ENCODE measurements at places on chromosomes 7 and 10.

GRCh38 chr7:108697254-108697653, 127.6 kb downstream of the DNAJB9 start:
- no peak for DNase-seq

DNA sequence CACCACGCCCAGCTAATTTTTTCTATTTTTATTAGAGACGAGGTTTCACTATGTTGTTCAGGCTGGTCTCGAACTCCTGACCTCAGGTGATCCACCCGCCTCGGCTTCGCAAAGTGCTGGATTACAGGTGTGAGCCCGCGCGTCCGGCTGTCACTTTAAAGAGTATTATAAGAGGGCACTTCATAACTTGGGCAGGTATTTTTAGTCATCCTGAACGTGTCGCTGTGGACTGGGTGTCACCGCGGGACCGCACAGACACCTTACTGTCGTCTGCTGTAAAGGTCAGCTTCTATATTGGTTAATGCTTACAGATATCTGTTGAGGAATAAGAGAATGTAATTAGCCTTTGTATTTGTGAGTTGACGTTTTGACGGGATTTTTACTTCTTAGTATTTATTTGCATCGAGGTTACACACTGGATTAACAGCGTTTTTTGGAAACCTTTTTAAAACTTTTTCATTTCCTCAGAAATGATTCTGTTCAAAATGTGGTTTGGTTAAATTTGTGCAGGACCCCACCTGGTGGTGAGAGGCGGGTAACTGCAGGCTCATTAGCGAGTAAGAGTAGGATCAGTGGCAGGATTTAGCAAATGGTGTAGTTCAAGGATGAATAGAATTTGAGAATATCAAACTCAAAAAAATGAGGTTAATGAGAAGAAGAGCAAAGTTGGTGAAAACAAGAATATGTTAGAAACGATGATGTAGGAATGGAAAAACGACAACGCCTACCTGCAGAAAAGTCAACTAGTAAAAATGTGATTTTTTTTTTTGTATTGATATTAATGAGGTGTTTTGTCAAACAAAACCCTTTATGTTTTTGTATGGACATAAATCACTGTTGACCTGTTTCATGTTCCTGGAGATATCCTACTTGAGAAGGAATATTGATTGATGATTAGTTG, 3.2 kb downstream of the DNAJB6 start:
- DNase-seq, result no peak

GRCh38 chr10:123642293-123642692, 23.9 kb upstream of the GPR26 start:
- no peak for DNase-seq

DNA sequence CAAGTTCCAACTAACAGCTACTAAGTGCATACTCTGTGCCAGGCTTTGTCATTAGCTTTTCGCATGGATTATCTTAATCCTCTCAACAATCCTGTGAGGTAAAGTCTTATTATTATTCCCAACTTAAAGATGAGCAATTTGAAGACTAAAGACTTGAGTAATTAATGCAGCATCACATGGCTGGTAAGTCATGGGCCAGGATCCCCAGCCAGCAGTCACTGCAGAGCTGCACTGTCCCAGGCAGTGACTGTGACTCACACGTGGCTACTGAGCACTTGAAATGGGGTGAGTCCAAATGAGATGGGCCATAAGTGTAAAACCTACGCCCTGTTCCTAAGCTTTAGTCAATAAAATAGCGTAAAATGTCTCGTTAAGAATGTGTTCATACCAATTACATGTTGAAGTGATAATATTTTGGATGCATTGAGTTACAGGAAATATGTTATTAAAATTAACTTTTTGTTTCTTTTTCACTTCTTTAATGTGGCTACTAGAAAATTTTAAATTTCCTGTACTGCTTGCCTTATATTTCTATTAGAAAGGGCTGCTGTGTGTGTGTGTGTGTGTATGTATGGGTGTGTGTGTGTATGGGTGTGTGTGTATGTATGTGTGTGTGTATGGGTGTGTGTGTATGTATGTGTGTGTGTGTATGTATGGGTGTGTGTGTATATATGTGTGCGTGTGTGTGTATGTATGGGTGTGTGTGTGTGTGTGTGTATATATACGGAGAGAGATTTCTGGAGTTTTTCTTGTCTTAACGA, 756.3 kb downstream of the AUTS2 start:
- DNase-seq, result no peak

GRCh38 chr7:35533902-35534301, 161.0 kb downstream of the HERPUD2 start:
- DNase-seq, result no peak

DNA sequence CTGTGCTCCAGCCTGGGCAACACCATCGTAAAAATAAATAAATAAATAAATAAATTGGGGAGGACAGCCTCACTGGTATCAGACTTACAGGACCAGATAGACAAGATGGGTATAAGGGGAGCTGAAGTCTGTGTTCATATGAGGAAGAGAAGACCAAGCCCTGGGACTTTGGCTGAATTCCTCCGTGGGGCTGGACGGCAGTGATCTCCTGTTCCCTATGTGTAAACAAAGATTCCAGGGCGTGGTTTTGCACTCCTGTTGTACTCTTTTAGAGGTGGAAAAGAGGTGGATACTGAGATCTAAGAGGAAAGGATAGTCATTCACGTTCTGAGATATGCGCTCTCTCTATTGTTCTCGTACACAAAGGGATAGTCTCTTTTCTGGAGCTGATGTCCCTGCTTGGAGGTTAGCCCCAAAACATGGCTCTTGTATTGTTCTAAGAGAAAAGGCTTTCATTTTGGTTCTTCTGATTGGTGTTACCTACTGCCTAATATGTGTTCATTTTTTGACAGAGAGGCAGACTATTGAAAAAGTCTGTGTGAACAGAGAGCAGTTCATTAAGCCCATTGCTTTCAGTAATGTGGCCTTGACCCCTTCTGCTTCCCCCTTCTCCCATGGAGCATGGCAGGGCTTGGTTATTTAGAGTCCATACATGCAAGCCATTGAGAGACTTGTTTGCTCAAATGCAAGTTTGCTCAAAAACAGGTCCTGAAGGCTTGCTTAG, 12.3 kb downstream of the KCTD7 start:
- DNase-seq, result no peak

DNA sequence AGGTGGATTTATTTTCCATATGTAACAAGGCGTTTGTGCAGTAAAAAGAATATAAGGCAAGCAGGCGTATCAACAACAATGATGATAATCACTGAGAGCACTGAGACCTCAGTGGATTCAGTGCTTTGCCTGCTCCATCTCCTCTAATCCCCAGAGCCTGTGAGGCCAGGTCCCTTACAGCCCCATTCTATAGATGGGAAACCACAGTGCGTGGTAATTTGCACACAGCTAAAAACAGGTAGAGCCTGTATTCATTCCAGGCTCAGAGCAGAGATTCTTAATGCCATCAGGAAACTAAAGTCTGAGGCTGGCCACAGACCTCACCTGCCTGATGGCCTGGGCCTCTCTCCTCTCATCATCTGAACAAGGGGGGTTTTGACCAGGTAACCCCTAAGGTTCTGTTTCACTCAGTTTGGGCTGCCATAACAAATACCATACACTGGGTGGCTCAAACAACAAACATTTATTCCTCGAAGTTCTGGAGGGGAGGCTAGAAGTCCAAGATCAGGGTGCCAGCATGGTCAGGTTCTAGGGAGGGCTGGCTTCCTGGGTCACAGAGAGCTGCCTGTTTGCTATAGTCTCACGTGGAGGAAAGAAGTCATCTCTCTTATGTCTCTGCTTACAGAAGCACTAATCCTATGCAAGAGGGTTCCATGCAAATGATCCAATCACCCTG, 10.3 kb upstream of the RASSF4 start:
- no peak for DNase-seq

- no peak for DNase-seq
Measured at GRCh38 chr10:132640326-132641125, 102.9 kb downstream of the INPP5A start.

GRCh38 chr7:44846816-44847508, 925 bp downstream of the H2AZ2 start:
- DNase-seq, result no peak

- DNase-seq, result no peak
Measured at GRCh38 chr7:99120916-99121315, 23.0 kb downstream of the SMURF1 start.

DNA sequence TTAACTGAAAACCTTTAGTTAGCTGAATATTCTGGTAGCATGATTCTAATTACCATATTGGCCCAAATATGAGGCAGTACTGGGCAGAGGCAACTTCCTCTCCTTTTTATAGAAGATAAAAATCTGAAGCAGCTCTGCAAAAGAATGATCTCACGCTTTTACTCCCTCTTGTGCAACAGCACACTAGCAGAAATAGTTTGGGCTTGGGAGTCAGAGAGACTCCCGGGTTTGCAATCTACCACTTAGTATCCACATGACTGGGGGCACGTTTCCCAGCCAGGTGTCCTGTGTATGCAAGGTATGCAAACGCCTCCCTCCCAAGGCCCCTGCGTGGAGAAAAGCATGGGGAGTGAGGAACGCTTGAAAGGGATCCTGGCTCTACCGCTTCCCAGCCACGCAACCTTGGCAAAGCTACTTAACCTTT, 47.2 kb upstream of the RHEB start:
- DNase-seq, result no peak

GRCh38 chr10:79090134-79090803, 21.5 kb downstream of the ZMIZ1 start:
- no peak for DNase-seq

- no peak for DNase-seq
Measured at GRCh38 chr10:112689327-112690072, 242.5 kb downstream of the VTI1A start.

DNA sequence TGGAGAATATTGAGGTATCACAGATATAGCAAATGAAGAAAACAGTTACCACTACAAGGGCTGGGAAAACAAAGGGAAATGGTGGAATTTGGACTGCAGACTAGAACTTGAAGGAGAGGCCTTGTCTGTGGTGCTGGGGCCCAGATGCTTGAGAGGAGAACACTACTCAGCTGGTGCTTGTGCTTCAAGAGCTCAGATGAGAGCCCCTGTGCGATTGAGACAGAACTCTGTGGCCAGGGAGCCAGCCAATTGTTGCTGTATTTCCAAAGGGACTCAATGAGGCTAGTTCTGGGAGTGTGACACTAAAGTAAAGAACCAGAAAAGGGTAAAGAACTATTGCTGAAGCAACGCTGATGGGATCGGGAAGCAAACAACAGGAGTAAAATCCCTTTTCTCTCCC, 406.5 kb upstream of the SEMA3D start:
- no peak for DNase-seq

GRCh38 chr10:80662429-80663261, 124.9 kb downstream of the SH2D4B start:
- peak; percentile 21 for DNase-seq

- no peak for DNase-seq
Measured at GRCh38 chr10:59771162-59771807, 18.0 kb upstream of the MRLN start.

DNA sequence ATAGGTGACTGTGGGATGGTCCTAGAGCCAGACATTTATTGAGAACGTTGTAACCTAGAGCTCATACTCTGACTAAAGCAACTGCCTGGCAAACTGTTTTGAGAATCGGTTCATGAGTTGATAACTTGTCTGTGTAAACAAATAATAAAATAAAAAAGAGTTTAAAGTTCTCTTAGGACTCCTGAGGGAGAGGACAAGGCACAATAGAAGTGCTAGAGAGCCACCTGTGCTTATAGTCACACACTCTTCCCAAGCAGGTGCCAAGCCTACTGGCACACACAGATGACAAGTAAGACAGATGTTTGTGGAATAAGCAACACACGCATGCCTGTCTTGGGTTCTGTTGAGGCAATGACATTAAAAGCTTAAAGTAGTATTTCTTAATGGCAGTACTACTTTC, 7.9 kb downstream of the EDRF1 start:
- no peak for DNase-seq

- no peak for DNase-seq
Measured at GRCh38 chr7:137160236-137160635, 183.3 kb downstream of the PTN start.

GRCh38 chr7:104207731-104208420, at the start of gene ORC5:
ORC5 (minus strand) TSS chr7:104208013; CDS start chr7:104207904, 109 bp downstream.
- peak; percentile 16 for DNase-seq

DNA sequence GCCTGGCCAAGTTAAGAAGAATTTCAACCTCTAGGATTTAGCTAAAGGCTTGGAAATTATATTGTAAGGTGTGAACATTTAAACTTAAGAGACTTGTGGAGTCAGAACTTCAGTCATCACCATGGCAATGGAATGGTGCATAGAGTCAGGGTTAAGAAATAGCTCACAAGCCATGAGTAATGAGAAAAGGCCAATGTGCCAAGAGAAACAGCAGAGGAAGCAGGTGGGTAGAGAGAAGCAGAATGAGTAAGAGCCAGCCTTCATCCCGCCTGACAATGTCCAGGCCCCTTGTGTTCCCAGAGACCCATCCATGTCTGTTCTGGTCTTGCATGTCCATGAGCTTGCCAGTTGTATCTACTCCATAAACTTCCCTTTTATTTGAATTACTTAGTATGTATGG, 62.6 kb upstream of the TBX20 start:
- DNase-seq, result no peak

DNA sequence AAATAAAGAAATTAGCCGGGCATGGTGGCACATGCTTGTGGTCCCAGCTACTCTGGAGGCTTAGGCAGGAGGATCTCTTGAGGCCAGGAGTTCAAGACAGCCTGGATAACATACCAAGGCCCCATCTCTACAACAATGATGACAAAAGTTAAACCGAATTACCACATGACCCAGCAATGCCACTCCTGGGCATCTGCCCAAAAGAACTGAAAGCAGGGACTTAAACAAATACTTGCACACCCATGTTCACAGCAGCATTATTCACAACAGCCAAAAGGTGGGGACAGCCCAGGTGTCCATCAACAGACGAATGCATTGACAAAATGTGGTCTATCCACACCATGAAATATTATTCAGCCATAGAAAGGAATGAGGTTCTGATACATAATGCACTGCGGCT, 83.9 kb downstream of the HIP1 start:
- DNase-seq, result no peak

- DNase-seq, result no peak
Measured at GRCh38 chr7:56222866-56223265, 106.6 kb upstream of the NUPR2 start.

DNA sequence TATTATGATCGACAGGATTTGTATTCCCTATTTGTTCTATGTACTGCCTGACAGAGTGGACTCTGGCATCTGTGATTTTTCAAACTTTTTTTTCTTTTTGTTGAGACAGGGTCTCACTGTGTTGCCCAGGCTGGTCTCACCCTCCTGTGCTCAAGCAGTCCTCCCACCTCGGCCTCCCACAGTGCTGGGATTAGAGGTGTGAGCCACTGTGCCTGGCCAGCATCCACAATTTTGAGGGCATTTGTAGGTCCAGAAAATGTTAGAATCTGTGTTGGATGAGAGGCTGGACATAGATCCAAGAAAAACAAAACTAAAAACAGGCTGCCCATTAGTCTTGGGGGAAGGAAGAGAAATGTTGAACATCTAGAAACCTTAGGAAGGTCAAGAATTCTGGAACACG, 34.3 kb downstream of the SGPL1 start:
- DNase-seq, result no peak

- DNase-seq, result no peak
Measured at GRCh38 chr10:12500381-12501303, 151.3 kb downstream of the CAMK1D start.

- no peak for DNase-seq
Measured at GRCh38 chr10:13865758-13866491, 279.2 kb downstream of the PRPF18 start.

GRCh38 chr7:1055956-1056784, 11.8 kb downstream of the GPR146 start:
- DNase-seq, result no peak

All from stimulated activated CD4-positive, alpha-beta T cell treated with anti-CD3 and anti-CD28 coated beads, Interleukin-1b, Interleukin-23, amount 100 ng/mL, for 1 hour (primary cell).